ENCODE measurements at places on chromosomes 3 and 15.

DNA sequence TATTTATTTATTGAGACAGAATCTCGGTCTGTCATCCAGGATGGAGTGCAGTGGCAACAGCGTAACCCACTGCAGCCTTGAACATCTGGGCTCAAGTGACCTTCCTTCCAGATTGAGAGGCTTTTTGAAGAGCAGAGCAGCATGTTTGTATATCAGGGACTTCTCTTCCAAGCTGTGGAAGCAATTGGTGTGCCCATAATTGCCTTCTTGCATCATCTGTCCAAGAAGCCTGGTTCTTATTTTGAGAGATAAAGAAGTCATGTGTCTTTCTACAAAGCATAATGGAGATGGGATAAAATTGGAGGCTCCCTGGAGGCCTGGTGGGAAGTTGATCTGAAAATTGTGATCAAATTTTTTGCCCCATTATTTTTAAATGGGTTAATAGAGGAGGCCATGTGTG is 183.8 kb upstream of the MCTP2 start:
- no peak for DNase-seq

DNA sequence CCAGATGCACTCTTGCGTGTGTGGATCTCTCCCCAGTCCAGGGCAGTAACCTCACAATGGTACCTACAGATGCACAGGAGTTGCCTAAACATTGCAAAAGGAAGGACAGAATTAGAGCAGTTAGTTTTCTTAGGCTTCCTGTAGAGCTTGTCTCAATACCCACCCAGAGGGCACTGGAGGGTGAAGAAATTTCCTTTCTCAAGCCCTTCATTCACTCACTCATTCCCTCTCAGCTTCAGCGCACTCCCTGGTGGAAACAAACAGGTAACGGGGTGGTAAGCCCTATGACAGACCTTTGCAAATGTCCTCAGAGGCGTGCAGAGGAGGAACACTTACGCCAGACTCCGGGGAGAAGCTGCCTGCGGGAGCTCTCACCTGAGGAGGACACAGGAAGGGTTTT is 267.4 kb upstream of the HES1 start:
- no peak for DNase-seq

DNA sequence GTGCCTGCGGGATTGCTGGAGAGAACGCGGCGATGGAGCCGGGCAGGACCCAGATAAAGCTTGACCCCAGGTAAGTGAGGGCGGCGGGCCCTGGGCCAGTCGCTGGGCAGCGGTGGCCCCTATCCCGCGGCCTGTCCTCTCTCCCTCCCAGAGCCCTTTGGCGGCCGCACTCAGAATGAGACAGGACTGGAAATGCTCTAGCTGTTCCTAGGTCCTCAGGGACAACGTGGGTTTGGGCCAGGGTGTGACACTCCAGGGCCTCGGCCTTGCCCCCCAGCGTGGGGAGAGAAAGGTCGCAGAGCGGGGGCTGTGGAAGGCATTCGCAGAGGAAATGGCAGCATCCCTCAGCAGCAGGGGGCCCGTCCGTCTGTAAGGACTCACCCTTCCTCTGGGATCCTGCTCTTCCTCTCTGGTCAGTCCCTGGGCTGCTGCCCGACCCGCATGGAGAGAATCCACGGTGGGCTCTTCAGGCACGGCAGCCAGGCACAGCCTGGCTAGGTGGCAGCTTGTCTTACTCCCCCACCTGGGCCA is 412 bp downstream of the SLC51A start:
- no peak for DNase-seq

DNA sequence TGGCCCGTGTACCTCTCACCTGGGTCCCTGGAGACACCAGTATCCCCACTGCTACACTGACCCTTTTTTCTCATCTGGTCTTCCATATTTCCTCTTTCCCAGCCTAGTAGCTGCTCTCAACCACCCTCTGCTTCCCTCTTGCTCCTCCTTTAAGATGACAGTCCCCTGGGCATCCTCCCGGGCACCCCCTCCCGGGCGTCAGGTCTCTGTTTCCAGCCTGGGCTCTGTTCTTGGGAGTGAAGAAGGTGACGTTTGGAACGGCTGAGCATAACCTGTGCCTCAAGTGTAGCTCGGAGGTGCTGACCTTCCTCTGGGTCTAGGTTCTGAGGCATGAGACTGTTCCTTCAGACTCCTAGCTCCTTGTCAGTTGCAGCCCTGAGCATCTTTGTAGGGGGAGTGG is 101.2 kb downstream of the VGLL4 start:
- DNase-seq, result no peak

DNA sequence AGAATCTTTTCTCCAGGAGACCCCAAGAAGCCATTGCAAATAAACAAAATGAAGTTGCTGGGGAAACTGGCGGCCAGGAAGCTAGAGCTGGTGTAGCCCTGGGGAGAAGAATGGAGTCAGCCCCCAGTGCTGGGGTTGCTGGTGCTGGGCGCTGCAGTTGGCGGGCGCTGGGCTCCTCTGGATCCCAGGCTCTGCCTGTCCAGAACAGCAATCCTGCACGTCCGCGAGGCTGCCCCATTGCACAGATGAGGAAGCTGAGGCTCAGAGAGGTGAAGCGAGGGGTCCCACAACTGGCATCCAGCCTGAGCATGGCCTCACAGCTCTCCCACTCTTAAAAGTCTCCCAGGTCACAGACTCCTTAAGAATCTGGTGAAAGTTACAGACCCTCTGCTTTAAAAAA is 161.1 kb downstream of the OR4M2 start:
- DNase-seq, result no peak

DNA sequence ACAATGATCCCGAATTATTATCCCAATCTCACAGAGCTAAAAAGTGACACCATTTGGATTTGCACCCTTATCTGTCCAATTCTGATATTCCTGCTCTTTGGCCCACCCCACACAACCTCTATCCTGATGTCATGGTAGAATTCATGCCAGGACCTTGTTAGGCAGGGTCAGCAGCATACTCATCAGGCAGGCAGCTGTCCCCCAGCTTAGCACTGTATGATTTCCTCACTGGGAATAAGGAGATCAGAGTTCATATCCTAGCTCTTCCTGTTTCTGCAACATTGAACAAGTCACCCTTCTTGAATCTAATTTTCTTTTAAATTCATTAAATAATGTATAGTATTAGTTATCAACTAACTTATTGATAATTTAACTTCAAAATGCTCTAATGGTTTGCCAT is 12.0 kb upstream of the C3orf80 start:
- DNase-seq, result no peak
